ENCODE measurements at places on chromosomes 12 and 14.

- DNase-seq: no peak
Observed at GRCh38 chr12:4786795-4787194, 66.6 kb downstream of the GALNT8 start.

DNA sequence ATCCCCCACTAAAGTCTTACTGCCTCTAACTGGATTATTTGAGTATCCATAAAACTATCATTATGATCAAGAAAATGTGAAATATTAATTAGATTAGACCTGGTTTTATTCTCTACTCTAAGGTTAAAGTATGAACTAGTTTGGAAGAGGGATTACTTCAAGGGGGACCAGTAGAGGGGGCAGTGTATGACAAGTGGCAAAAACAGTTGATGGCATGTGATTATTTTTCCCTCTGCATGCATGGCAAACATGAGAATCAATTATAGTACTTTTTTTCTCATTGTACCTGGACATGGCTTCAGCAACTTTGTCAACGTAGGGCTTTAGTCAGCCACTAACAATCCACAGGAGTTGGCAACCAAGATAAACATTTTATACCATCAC, 145.0 kb upstream of the SLC38A2 start:
- DNase-seq: no peak

DNA sequence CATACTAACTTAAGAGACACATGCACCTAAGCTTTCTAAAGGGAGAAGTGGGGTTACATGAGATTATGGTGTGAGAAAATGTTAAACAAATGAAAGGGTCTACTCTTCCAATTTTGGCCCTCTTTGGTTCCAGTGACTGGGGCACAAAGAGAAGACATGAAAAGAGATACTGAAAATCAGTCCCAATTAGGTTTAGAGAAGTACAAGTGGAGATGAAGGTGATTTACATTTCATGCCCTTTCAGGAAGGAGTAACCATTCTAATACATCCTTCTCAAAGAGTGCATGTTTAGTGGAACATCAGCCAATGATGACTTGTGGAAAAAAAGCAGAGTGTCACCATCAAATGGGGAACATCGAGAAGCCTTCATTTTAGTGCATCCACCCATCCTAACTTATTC, 14.4 kb downstream of the MGP start:
- no peak for DNase-seq

GRCh38 chr12:53974084-53975063, at the start of gene HOTAIR:
TSS of gene HOTAIR (minus strand) at chr12:53974954.
- no peak for DNase-seq

DNA sequence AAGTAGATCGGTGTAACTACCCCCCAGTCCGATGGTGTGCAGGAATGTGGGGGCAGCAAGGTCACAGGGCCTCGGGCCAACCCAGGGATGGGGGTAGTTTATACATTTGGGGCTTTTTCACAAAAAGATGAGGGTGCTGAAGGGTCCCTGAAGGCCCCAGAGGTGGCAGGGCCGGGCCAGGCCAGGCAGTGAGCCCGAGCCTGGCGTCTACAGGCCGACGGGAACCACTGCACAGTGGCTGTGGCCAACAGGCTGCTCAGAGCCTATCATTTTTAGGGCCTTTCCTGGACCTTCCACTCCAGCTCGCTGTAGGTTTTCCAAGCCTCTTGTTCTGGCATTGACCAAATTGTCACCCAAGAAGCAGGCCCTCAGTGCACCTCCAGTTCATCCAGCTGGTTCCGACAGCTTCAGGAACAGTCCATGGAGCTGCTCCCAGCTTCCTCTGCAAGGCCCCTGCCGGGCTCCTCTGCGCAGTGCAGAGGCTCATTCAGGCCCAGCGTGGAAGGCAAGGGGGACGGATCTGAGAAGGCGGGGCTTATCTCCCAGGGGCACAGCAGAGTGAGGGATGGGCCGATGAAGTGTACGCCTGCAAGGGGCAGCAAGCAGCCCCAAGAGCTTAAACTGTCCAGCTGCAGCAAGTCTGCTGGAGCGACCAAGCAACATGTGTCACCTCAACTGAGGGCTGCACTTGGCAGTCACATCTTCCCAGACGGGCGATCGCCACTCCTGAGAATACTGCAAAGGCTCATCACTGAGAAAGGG, 13.9 kb downstream of the CDCA4 start:
- no peak for DNase-seq

- no peak for DNase-seq
Observed at GRCh38 chr14:88995437-88996198, 171.2 kb downstream of the TTC8 start.

GRCh38 chr12:41681898-41682297, 462.8 kb downstream of the GXYLT1 start:
- DNase-seq: no peak

DNA sequence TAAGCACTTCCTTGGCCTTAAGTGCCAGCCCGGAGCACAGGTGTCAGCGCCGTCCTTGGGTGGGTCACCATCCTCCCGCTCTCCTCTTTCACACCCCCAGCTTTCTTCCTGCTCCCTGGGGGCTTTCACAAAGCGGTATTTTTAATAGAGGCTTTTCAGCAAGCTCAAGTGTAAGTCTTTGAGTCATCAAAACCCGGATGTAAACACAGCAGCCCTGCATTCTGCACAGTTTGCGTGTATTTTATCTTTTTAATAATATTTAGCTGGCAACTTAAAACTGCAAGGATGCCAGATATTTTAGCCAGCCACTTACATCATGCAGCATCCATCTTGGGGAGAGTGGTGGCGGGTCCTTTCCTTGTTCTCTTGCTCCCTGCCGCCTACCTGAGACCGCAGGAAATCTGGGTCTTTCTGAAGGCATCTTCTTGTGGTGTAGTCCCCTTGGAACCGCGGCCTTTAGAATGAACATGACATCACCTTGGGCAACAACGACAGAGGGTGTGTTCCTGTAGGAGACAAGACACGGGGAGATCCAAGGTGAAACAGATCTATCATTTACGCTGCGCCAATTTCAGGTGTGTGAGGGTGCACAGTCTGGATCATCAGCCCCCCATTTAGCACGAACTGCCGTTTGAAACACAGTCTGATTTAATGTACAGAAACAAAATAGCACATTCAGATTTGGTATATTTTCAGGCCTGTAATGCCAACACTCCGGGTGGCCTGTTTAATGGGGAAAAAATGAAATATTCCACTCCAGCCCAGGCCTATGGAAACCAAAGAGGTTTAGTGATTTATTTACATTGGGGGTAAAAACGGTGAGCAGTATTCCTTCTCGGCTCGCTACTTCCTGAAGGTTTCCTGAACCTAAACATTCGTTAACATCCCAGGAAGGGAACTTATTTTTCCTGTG, 12.5 kb upstream of the IRF2BPL start:
- DNase-seq: peak; percentile 39

DNA sequence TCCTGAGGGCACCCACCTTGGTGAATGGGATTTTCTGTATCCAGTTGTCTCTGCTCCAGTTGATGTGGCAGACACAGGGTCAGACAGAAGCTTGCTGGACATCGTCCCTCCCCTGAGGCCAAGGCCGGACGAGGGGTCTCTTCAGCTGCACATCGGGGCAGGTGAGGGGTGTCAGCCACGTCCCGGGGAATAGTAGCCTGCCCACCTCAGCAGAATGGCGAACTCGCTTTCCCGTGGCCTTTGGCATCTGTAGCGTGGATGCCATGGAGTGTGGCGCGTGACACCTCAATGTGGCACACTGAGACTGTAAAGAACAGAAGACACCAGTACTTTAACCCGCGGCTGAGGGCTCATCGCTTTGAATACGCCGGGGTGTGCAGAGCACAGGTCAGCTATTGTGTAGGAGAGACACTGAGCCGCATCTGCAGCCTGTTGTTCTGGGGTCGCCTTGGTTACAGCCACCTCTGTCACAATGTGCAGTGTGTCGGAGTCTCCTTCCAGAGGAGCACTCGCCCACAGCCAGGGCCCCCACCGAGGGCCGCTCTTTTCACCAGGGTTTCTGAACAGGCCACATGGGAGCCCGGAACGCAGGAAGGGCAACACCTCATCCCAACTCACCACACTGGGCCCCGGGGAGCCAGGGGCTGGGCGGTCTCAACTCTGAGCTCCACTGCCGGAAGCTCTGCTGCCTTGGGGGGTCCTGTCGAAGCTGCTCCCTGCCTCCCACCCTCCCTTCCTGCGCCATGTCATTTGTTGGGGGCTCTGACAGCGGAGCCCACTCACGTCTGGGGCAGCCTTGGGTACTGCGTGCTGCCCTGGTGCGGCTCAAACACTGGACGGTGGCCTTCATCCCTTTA, 77.0 kb downstream of the ADGRD1 start:
- DNase-seq: no peak

DNA sequence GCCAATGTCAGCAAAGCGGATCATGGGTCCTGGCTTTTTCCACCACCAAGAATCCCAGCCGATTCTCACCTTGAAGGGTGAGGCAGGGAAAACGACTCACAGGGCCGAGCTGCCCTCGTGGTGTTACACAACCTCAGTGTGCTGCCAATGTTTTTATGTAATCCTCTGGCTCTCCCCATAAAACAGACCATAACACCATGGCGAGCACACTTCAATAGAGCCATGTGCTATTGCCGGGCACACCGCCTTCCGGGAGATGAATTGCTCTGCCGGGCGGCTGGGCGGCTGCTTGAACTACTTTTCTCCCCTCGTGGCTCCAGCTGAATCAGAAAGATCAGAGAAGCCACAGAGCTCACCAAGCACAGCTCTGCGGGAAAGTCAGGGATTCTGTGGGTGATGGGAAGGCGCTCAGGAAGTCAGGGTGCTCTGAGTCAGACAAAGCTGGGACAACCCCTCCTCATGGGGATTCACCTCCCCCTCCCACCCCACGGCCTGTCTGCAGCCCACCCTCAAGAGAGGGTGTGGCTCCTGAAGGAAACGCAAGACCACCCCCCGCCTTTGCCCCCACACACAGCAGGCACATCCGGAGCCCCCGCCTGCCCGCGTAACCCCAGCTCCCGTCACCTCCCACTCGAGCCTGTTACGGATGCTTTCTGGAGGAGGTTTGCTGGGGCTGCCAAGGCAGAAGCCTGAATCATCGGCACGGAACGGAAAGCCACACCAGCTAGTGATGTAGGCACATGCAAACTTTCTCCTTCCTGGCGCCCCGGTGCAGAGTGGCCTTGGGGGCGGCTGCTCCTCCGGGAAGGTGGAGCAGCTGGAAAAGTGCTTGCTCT, 1.8 kb downstream of the GALNT9 start:
- DNase-seq: no peak

- DNase-seq: no peak
Observed at GRCh38 chr14:70036665-70037064, 152.1 kb downstream of the SLC8A3 start.

DNA sequence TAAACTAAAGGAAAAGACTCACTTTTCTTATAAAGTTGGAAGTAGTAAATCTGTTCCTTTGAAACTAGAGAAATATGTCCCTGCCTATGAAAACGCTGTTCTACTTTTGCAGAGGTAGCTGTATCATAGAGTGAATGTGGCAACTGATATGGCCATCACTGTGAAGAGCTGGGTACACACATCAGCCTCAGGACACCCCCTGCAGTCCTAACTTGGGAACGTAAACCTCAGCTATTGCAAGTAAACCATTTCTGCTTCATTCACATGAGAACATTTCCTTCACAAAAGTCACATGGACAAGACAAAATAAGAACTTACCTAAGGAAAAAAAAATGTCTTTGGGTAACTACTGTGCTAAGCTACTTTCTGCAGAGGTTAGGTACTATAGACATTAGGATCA, 233.3 kb upstream of the PPFIA2 start:
- peak; percentile 26 for DNase-seq

GRCh38 chr12:3363608-3364007, 127.4 kb upstream of the PRMT8 start:
- DNase-seq: no peak

DNA sequence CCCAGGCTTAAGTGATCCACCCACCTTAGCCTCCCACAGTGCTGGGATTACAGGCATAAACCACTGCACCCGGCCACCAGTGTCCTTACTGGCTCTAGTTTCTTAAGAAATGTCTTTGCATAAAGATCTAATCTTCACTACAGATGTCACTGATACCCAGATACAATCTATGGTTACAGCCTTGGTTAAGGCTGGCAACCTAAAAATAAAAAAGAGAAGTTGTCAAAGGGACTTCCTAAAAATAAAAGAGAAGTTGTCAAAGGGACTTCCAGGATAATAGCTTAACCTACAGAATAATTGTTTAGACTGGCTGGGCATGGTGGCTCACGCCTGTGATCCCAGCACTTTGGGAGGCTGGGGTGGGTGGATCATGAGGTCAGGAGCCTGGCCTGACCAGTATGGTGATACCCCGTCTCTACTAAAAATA, 27.6 kb downstream of the ETFBKMT start:
- no peak for DNase-seq

DNA sequence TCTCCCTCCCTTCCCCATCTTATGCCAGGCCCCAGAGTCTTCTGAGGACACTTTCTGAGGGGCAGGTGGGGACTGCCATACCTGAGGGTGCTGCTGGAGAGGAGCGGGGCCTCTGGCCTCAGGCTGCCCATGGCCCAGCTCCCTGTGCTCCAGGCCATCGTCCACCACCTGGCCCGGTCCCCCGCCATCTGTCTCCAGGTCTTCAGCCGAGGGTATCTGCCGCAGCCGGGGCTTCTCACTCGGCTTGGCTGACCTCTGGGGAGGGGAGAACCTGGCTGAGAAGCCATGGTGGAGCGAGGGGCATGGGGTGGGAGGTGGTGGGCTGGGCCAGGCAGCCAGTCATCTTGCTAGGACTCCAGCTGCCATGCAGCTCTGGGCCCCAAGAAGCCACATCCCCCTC, 21.6 kb downstream of the SLC48A1 start:
- DNase-seq: no peak

GRCh38 chr12:4417455-4417854, 28.2 kb downstream of the FGF6 start:
- DNase-seq: peak; percentile 26

GRCh38 chr12:46627686-46628085, 198.1 kb downstream of the SLC38A4 start:
- no peak for DNase-seq

DNA sequence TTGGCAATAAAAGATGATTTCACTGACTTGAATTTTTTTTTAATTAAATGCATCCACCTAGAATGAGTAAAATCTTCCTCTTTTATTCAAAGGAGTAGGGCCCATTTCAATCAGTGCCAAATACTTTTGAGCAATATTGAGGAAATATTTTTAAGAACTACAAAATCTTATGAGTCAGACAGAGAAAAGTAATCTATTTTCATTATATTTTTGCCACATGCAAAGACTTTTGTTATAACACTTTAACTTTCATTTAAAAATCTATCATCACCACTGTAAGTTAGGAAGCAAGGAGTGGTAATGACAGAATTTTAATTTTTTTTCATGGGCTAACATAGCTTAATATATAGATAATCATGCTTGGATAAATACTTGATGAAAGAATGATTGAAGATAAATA, 345.2 kb upstream of the KITLG start:
- no peak for DNase-seq

DNA sequence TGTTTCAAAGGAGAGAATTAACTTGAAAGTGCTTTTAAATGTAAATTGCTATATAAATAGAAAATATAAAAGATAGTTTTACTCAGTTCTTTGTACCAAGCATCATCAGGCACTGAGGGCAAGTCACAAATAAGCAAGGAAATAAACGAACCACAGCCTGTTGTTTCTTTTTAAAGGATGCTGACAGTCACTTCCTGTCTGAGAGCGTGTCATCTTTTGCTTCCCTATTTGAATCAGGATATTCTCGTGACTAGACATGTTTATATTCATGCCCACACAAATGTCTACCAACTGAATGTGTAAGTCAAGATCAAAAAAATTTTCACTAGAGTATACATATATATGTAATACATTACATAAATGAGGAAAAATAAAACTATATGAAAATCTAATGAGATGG, 31.4 kb upstream of the SLC2A13 start:
- no peak for DNase-seq

GRCh38 chr12:70639535-70639934, 2.3 kb upstream of the PTPRB start:
- no peak for DNase-seq

GRCh38 chr14:90820958-90821357, 4.7 kb upstream of the TTC7B start:
- DNase-seq: peak; percentile 15
